Endothelial cell (in vitro differentiated cells): ENCODE measurements at places on chromosomes 3 and 15.

DNA sequence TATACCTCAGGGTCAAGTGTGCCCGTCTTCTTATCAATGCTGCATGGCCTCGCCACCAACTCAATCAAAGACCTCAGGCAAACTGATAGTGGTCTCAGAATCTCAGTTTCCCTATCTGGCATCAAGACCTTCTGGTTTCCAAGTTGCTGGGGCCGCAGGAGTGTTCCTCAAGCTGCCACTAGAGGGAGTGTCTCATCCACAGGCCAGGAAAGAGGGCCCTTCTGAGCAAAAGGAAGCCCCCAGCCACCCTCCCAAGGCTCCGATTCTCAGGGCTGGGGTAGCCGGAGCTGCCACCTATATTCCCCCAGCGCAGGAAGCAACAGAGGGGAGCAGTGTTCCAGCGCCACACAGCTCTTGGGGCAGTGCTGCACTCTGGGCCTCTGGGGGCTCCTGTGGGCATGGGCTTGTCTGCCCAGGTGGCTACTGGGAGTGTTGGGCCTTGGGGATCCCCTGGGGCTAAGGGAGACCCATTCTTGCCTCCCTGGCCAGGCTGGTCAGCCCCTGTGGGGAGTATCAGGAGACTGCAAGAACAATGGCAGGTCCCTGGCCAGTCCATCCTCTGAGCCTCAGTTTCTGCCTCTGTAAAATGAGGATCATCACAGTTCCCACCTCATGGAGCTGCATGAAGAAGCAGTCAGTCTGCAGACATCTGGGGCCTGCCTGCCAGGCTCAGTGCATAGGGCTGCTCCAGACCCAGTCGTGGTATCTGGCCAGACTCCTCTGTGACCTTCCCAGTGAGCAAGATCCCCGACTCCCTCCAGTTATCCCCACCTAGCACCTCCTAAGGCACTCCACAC, 23.4 kb upstream of the SEC13 start:
- peak; percentile 71 for DNase-seq

GRCh38 chr3:89032346-89033013, 74.9 kb upstream of the EPHA3 start:
- no peak for DNase-seq

- no peak for DNase-seq
Measured at GRCh38 chr3:192957441-192958021, 39.9 kb upstream of the MB21D2 start.

- DNase-seq = no peak
Measured at GRCh38 chr3:49294343-49294742, 17.3 kb upstream of the C3orf62 start.

DNA sequence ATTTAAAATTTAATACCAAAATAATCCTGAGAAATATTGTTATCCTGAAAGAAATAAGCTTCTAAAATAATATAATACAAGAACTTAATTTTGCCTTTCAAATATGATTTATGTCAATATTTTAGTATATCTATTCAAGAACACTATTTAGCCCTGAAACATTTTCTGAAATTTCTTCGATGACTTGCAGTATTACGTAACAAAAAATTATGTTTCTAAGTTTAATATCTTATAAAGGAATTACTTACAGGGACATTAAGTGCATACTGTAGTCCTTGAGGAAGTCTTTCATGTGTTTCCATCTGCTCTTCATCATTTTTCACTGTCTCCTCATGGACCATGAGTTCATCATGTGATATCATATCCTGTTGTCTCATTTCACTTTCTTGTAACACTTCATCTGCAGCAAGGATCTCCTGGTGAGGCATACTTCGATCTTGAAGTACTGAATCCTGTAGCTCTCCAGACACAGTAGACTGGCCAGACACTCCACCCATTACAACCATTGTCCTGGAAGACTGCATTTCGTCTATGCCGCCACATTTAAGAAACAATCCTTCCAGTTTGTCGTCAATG, 62.0 kb downstream of the ZNF148 start:
- no peak for DNase-seq
